ENCODE measurements at places on chromosomes 5 and 9.

- no peaks in the 10 kb centered on the region for H3K36me3 ChIP-seq
- H3K27me3 ChIP-seq, result no peaks in the 10 kb centered on the region
- H3K4me1 ChIP-seq, result peaks cover 15% of the 10 kb centered on the region
- DNase-seq, result no peak
- peak overlapping the region; percentile 85 for H3K27ac ChIP-seq
Observed at GRCh38 chr5:115602591-115603125, 379 bp upstream of the TICAM2 start.

DNA sequence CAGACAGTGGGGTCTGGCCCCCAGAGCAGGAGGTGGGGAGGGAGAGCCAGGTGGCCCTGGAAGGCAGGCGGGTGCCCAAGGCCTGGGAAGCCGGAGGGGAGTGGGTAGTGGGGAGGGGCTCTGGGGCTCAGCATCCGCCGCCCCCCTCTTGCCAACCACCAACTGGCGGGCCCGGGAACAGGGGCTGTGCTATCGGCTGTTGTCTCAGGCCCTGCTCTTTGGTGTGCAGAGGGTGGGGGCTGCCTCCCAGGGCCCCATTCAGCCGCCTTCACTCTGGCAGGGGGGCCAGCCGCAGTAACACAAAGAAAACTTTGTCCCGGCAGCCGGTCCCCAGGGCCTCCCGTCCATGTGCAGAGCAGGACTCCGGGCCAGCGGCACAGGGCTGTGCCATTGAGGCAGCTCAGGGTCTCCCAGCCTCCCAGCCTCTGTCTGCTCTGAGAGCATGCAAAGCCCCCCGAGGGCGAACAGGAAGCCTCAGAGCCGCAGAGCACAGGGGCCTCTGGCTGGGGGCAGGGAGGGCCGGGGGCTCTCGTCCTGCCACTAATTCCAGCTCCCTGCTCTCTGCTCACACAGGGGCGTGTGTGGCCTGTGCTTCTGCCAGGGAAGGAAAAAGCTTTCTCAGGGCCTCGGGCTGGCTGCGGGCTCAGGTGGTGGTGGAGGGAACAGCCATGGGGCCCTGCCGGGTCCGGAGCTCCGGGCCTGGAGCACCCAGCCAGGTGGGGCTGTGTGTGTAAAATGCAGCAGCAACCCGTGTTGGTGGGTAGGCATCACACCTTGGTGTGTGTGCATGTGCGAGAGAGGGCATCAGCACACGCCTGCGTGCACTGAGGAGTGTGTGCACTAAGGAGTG, 54.2 kb upstream of the NOTCH1 start:
- H3K27ac ChIP-seq, result no peak overlapping the region
- no peak overlapping the region for H3K4me3 ChIP-seq
- H3K36me3 ChIP-seq, result no peaks in the 10 kb centered on the region

GRCh38 chr5:179495906-179496455, 54.4 kb upstream of the RUFY1 start:
- H3K4me3 ChIP-seq, result no peak overlapping the region
- H3K4me1 ChIP-seq, result no peaks in the 10 kb centered on the region
- H3K27ac ChIP-seq, result no peak overlapping the region
- H3K36me3 ChIP-seq, result no peaks in the 10 kb centered on the region

DNA sequence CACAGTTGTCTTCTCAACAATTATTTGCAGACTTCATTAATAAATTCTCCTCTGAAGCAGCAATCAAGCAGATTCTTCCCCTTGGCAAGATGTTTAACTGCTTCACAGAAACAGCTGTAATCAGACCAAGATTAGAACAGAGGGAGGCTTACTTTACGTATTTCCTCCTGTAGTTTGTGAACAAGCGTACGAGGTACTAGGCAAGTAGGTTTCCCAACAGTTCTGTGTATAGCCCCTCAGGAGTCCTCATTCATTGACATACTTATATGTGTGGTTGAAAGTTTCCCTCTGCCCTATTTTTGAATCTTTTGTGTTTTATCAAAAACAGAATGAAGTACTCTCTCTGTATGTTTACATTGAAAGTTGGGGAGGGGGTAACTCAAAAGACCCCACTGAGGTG, 128.0 kb downstream of the SPATA31D1 start:
- H3K27ac ChIP-seq, result no peak overlapping the region
- no peaks in the 10 kb centered on the region for H3K36me3 ChIP-seq
- peak; percentile 74 for DNase-seq
- no peaks in the 10 kb centered on the region for H3K27me3 ChIP-seq
- no peak overlapping the region for H3K4me3 ChIP-seq

GRCh38 chr5:36017622-36018021, 26.4 kb upstream of the UGT3A1 start:
- DNase-seq, result no peak
- H3K4me3 ChIP-seq, result no peak overlapping the region

DNA sequence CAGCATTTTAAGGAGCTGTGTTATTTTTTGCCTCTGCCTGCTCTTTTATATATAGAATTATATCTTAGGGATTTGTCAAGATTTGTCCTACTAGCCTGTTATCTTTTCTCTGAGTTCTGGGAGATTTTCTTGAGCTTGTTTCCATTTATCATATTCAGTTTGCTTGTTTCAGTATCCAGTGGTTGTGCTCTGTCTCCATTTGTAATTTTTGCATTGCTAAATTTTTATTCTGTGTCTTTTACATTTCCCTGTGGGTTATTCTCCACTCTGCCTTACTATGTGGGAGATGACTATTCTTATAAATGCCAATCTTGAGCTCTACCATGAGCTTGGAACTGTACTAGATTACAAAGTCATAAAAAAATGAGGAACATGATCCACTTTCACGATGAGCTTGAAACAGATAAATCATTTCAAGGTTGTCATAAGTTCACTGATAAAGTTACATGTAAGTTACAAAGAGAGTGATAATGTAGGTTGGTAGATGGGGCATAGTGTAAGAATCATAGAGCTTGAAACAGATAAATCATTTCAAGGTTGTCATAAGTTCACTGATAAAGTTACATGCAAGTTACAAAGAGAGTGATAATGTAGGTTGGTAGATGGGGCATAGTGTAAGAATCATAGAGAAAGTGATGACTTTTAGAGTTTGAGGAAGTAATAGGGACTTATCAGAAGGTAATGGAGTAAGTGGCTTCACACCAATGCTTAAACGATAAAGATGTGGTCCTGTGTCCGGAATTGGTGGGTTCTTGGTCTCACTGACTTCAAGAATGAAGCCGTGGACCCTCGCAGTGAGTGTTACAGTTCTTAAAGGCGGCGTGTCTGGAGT, 287.3 kb downstream of the ADGRV1 start:
- no peak overlapping the region for H3K4me3 ChIP-seq
- H3K36me3 ChIP-seq, result no peaks in the 10 kb centered on the region
- no peaks in the 10 kb centered on the region for H3K27me3 ChIP-seq
- no peak for DNase-seq
- H3K27ac ChIP-seq, result no peak overlapping the region
- H3K4me1 ChIP-seq, result no peaks in the 10 kb centered on the region

DNA sequence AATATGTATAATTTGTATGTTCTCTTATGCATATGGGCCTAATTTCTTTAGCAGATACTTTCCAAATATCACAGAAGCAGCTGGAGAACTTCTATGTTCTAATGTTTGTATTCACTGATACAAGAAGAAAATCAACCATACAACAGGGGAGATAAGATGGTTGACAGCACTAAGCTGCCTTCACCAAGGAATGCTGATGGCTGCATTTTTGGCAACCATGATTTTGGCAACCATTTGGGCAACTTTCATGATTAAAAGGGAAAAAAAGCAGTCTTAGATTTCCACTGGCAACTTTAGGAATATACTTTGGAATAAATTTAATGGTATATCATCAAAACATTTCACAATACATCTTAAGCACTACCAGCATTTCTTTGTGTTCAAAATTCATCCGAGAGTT, 740.3 kb upstream of the CDH6 start:
- peak; percentile 11 for DNase-seq
- no peak overlapping the region for H3K4me3 ChIP-seq
- no peaks in the 10 kb centered on the region for H3K27me3 ChIP-seq
- H3K27ac ChIP-seq, result no peak overlapping the region
